ENCODE measurements at places on chromosomes 1 and 21. TPM values are rescaled to one million over a fixed set of nuclear protein-coding genes. Genes with fewer than 3 reads are reported as not detected.

Gene ANKRD34A
- 0.59 TPM for total RNA-seq

Gene GCSAML
- total RNA-seq = 0.42 TPM

Gene SLC16A1
- 116 TPM for total RNA-seq

Gene MAP3K7CL
- total RNA-seq = 10.7 TPM

Gene SLFNL1
- 0.15 TPM for total RNA-seq

- DNase-seq = no peak
These were observed 1157.4 kb downstream of the KCNT2 start for GRCh38 chr1:195450794-195451193.

GRCh38 chr1:182587666-182588499 lies 1.2 kb downstream of the RNASEL start:
- DNase-seq = no peak

DNA sequence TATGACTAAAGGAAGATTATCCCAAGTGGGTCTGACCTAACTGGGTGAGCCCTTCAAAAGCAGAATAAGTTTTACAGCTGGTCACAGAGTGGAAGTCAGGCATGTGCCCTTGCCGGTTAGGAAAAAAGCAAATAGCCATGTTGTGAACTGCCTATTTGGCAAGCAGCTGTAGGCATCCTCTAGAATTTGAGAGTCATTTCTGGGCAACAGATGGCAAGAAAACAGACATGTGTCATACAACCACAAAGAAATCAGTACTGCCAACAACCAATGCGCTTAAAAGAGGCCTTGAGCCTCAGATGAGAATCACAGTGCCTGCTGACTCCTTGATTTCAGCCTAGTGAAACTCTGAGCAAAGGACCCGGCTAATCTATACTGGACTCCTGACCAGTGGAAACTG lies 26.8 kb downstream of the LRRC53 start:
- no peak for DNase-seq

- no peak for DNase-seq
These were observed 135.7 kb downstream of the ROR1 start for GRCh38 chr1:63909526-63909925.

GRCh38 chr1:114234408-114235124 lies 80.9 kb upstream of the SYT6 start:
- DNase-seq = no peak

DNA sequence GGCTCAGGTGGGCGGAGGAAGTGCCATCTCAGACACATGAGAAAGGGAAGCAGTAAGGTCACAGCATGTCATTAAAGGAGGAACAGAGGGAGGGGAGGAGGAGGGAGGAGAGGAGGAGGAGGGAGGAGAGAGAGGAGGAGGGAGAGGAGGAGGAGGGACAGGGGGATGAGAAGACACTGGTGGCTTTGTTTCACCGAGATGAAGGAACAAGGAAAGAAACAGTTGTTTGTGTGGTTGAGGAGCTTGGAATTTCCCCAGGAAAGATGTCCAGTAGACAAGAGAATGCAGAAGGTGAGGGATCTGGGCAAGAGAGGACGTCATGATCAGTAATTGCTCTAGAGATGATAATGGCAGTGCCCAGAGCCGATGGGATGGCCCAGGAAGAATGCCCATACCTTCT lies 97.7 kb downstream of the AJAP1 start:
- no peak for DNase-seq

DNA sequence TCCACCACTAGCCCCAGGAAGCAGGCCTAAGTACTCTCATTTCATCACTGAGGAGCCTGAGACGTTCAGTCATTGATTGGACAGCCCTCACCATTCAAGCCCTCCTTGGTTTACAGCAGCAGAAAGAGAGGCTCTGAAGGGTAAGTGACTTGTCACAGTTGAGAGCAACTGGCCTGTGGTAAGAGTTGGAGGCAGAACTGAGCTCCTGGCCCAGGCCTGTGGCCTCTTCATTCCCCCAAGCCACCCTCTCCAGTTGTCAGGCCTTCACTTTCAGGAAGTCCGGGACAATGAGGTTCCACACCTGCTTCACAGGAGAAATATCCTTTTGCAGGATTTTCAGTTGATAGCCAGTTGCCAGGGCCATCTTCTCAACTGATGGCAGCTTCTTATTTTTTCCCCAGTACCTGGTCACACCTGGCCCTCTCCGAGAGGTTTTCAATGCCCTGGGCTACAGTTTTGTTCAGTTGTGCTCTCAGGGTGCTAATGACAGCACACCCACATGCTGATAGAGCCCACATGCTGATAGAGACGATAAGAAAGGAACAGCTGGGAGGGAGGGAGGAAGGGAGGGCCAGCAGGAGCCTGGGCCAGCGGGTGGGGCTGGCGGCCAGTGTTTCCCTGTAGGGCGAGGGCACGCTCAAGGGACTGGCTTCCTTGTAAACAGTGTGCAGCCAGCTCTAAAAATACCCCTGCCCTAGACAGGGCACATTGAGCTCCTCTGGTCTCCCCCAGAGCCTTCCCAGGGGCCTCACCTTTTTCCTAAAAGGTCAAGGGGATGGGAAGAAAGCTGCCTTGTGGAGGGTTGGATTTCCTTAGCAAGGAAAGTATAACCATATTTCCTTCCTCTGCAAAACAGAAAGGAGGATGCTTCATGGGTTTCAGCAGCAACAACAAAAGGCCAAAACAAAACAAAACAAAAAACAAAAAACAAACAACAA lies 112.7 kb upstream of the JUN start:
- DNase-seq = no peak

All from M059J (cell line).